NCI-H1436 (cell line): ENCODE measurements at places on chromosomes 6 and 20.

- DNase-seq = no peak
Measured at GRCh38 chr20:48760403-48760983, 67.3 kb downstream of the PREX1 start.

DNA sequence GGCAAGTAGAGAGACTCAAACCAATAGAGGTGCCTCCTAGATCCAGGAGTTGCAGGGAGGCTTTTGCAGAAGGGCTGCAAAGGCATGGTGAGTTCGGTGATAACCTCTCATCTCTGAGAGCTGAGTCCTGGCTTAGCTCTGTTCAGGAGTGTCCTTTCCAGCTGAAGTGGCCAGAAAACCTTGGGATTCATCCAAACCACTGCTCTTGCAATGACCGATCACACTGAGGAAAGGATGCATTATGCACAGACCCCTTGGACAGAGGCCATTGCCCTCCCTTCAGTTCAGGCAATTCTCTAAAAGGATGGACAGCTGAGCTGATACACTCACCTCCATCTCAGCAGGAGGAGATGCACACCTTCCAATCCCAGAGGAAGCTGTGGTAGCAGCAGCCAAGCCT, 158.8 kb upstream of the ENPP5 start:
- DNase-seq = no peak

- DNase-seq = no peak
Measured at GRCh38 chr6:38221251-38221650, 401.7 kb downstream of the ZFAND3 start.

DNA sequence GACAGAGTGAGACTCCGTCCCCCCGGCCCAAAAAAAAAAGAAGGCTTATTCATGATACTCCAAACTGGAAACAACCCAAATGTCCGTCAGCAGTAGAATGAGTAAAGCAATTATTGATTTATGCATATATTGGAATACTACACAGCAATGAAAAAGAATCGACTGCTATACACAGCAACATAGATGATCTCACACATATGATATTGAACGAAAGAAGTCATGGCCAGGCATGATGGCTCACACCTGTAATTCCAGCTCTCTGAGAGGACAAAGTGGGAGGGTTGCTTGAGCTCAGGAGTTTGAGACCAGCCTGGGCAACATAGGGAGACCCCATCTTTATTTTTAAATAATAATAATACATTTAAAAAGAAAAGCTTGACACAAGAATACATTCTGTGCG, 28.5 kb downstream of the BCAS4 start:
- DNase-seq = no peak

DNA sequence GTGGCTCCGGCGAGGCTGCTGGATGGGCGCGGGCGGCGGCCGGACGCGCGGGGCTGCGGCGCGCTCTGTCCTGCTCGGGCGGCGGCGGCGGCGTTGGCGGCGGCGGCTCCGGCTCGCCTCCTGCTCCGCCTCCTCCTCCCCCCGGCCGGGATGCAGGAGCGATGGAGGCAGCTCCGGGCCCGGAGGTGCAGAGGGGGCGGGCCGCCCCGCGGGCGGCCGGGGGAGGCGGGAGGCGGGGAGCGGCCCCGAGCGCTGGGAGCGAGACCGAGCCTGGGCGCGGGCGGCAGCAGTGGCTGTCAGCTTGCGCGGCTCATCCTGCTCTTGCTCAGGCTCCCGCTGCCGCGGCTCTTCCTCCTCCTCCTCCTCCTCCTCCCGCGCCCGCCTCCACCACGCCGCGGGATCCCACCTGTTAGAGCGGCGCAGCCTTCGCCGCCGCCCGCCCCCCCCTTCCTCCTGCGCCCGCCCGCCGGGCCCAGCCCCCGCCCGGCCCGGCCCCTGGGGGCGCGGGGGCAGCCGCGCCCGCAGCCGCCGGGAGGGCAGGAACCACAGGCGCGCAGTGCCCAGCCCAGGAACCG, at the start of gene NOL4L:
Gene NOL4L, minus strand, starts transcription at position 323 of the 575 bp plus-strand sequence. CDS start 443 bp downstream, outside the sequence.
- DNase-seq = peak; percentile 36

DNA sequence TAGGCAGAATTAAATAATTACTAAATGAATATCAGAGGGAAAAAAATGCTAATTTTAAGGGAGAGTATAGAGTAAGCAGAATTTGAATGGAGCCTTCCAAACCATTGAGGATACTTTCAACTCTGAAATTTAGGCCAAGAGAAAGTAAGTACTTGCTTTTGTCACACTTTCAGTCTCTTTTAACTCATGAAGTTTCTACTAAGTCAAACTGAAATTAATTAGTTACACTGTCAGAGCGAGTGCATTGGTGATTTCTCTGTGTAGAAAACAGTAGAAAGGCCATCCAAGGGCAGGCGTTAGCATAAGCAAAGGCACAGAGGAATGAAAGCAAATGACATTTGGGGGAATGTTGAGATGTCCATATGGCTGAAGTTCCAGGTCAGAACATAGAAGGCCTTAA, 92.9 kb downstream of the PLEKHG1 start:
- DNase-seq = no peak

DNA sequence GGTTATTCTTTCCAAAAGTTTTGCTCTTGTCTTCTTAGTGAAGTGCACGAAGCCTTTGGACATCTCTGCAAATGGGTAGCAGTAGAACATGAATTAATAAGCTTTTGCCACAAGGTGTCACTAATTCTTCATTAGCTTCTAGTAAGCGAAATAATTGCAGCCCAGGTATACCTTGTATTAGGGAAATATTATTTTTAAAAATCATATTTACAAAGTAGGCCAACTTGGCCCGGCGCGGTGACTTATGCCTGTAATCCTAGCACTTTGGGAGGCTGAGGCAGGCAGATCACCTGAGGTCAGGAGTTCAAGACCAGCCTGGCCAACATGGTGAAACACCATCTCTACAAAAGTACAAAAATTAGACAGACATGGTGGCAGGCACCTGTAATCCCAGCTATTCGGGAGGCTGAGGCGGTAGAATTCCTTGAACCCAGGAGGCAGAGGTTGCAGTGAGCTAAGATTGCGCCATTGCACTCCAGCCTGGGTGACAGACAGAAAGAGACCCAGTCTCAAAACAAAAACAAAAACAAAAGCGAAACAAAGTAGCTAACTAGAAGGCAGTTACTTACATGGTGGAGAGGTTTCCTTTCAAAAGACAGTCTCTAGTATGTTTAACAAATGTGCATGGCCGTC, 8.8 kb upstream of the RSPH3 start:
- no peak for DNase-seq

DNA sequence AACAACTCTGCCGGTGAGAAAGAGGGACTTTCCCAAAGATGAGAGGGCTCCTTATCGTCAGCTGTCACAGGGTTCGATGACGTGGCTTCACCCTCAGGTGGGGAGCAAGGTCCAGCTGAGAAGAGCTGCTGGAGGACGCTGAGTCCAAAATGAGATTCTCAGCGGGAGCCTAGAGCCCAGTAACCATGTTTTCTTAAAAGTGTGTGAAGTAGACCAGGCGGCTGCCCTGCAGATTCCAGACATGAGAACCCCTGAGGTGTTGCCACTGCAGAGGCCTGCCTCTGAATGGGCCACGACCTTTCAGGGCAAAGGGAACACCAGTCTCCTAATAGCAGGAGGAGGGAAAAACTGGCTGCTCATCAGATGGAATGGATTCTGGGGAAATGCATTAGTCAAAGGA, 375.1 kb downstream of the BTBD9 start:
- DNase-seq = no peak

GRCh38 chr6:126056355-126057004, 70.1 kb downstream of the TRMT11 start:
- DNase-seq = no peak

DNA sequence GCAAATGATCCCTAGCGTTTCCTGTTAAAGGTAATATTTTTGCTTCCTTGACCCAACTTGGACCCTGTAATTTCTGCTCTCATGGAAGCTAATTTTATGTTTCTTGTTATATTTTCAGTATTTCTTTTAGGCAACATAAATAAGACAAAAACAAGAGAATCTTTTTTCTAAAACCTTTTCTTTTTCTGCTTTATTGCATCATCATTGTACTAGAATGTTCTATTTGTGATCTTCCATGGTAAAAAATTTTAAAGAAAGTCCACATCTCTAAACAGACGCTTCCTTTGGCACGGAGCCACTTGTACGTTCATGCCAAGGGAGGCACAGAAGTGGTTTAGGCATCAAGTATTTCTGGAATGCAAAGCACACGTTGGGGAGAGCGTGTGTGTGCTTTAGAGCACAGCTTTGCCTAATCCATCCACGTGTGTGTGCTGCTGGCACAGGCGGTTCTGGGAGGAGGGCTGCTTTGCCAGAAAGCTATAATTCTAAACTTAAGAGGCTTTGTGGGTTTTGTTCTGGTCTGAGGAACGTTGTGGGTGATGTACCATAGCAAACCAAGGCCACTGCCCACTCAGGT, 98.3 kb downstream of the SASH1 start:
- no peak for DNase-seq

DNA sequence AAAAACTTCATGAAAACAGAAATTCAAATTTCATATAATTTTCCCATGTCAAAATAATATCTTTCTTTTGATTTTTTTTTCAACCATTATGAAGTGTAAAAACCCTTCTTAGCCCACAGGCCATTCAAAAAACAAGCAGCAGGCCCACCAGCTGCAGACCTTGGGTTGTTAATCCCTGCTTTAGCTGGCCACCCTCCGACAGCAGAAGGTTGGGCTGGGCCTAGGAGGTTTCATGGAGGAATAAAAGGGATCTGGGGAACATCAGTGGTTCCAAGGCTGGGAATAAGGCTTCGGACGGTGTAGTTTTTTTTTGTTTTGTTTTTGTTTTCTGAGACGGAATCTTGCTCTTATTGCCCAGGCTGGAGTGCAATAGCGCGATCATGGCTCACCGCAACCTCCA, 3.6 kb upstream of the HSP90AB1 start:
- no peak for DNase-seq

- DNase-seq = no peak
Measured at GRCh38 chr6:34159844-34160243, 14.0 kb upstream of the GRM4 start.

DNA sequence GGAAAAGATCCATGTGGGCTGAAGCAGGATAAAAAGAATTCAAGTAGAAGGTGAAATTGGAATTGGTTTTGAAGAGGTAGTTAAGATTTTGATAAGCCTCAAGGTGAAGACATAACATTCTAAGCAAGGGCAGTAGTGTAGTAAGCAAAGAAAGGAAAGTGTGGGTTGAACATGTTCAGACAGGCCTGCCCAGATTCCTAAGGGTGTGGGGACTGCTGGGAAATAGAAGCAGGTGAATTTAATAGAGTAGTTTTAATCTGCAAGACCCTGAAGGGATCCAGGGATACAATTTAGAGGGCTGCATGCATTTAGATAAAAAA, 19.1 kb downstream of the TAB2 start:
- DNase-seq = no peak

GRCh38 chr6:5866547-5867051, 140.1 kb downstream of the NRN1 start:
- DNase-seq = peak; percentile 10

DNA sequence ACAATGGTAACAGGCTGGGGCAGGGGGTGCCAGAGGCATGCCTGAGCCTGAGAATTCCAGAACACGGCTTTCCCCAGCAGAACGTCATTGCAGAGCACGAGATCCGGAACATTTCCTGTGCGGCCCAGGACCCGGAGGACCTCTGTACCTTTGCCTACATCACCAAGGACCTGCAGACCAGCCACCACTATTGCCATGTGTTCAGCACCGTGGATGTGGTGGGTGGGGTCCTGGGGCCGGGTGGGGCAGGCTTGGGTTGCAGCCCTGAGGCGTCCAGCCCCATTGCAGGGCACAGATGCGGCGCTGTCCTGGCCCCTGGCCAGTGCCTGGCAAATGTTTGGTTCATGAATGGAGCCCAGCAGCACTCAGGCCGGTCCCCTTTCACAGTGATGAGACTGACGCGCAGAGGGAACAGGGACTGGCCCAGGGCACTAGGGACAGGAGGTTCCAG, 57.1 kb downstream of the TCP11 start:
- no peak for DNase-seq
